ENCODE measurements at places on chromosomes 12 and 14.

GRCh38 chr12:50400104-50400637 is 514 bp upstream of the LARP4 start:
- DNase-seq = no peak

GRCh38 chr14:55968741-55969140 is 149.5 kb upstream of the PELI2 start:
- no peak for DNase-seq

GRCh38 chr14:45793081-45793480 is 540.1 kb upstream of the MIS18BP1 start:
- DNase-seq = no peak

DNA sequence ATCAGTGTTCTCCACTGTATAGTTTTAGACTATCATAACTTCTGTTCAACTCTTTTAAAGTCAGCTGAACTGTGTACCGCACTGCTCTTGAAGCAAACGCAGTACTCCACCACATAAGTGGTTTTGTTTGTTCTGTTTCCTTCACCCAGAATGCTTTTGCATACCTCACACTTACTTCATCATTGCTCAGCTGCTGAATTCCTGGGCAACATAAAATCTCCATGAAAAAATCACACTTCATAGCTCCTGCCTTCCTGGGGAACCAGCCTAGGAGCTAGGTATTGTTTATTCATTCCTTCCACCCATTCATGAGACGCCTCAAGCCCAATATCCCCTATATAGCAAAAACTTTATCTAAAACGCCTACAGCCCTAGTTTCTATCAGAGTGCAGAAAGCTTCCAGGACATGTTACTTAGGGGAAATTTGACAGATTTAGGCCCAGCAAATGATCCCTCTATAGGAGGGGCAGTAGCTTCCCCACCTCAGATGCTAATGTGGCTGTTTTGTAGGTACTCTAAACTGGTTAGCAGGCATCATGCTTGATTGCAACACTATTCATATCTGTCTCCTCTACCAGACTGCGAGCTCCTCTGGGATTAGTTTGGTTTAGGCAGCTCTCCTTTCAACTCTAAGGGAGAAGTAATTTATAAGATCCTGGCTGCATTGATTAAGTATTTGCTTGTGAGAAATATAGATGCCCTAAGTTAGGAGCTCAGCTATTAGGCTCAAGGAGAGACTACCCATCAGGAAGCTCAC is 44.5 kb downstream of the LRRC9 start:
- DNase-seq = no peak

- DNase-seq = no peak
These were observed 788 bp upstream of the NGDN start for GRCh38 chr14:23468704-23469126.

GRCh38 chr12:14714437-14714836 is 18.0 kb upstream of the GUCY2C start:
- no peak for DNase-seq
